Thoracic aorta (tissue), 2 donors: ENCODE measurements at places on chromosomes 5 and 9. TPM values are rescaled to one million over a fixed set of nuclear protein-coding genes. Genes with fewer than 3 reads are reported as not detected.
A peak's percentile ranks its signal among the peaks of the same experiment; 100 is the strongest.

- H3K27ac ChIP-seq: no peak overlapping the region
- no peaks in the 10 kb centered on the region for H3K27me3 ChIP-seq
- no peak for DNase-seq
- H3K36me3 ChIP-seq: no peaks in the 10 kb centered on the region
- H3K4me3 ChIP-seq: no peak overlapping the region
These were observed 208.2 kb downstream of the ZNF608 start for GRCh38 chr5:124538191-124538590.

DNA sequence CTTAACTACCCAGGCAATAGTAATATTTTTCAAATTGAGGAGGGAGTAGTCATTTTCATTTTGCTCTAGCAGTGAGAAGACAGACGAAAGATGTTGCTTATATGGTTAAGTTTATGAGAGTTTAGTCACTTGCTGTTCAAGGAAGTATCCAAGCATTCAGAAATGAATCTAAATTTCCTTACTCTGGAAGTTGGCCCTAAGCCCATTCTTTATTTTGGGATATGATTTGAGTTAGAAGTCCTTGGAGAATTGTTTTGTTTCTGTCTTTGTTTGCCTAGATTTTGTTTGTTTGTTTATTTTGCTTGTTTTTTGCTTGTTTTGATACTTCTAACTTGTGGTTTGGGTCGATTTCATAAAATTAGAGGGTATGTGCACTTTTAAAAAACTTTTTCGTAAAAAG, 146.4 kb upstream of the FGF10 start:
- H3K4me3 ChIP-seq: no peak overlapping the region
- no peak for DNase-seq
- H3K36me3 ChIP-seq: no peaks in the 10 kb centered on the region
- no peaks in the 10 kb centered on the region for H3K27me3 ChIP-seq

DNA sequence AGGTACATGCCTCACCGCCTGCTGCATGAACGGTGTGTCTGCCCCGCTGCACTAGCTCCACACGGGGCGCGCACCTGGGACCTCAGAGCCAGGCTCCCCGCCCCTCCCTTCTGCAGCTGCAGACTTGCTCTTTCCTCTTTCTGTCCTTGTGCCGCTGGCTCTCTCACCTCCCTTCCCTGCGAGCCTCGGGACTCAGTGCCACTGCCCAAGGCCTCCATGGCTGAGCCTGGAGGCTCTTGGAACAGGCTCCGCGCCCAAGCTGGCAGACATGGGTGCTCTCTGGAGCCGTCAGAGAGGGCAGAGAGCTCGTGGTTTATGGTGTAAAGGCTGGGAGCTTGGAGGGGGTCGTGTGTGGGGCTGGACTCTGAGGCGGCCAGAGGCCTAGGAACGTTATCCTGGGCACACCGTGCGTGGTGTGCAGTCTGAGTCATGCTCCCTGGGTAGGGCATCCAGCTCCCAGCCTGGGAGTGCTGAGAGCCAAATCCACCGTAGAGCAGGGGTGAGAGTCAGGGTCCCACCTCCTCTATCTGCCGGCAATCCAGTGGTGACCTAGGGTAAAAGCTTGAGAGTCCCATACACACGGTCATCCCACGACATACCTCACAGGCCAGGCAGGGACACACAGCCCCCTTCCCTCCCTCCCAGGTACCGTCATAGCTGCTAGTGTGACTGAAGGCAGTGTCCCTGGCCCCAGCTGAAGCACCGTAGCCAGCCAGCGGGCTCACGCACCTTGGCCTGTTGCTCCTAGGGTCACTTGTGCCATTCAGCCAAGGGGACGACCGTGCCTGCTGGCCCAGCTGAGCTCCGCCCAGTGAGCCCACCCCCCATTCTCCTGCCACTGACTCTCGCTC, 22.4 kb downstream of the GOLGA2 start:
- H3K27me3 ChIP-seq: no peaks in the 10 kb centered on the region
- peaks cover 17% of the 10 kb centered on the region for H3K36me3 ChIP-seq
- DNase-seq: no peak
- H3K4me3 ChIP-seq: no peak overlapping the region

DNA sequence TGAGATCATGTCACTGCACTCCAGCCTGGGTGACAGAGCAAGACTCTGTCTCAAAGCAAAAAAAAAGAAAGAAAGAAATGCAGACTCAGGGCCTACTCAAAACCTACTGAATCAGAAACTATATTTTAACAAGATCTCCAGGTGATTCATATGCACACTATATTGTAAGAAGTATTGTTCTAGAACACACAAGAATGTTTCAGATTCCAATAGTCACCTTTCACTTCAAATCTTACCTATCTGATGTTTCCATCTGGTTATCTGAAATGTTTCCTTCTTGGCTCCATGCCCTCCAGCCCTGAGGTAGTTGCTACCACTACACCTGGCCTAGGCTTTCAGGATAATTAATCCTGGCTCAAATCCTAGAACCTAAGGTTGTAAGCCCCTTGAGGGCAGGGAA, 36.8 kb upstream of the SNX2 start:
- no peak for DNase-seq
- no peak overlapping the region for H3K27ac ChIP-seq
- H3K4me1 ChIP-seq: no peaks in the 10 kb centered on the region
- H3K27me3 ChIP-seq: no peaks in the 10 kb centered on the region
- H3K36me3 ChIP-seq: no peaks in the 10 kb centered on the region
- H3K4me3 ChIP-seq: no peak overlapping the region

GRCh38 chr5:9551567-9552537, 6.0 kb upstream of the SEMA5A start:
- H3K27me3 ChIP-seq: no peaks in the 10 kb centered on the region
- no peak overlapping the region for H3K27ac ChIP-seq
- no peak overlapping the region for H3K4me3 ChIP-seq
- H3K4me1 ChIP-seq: peaks cover 12% of the 10 kb centered on the region
- no peak for DNase-seq

- no peak for DNase-seq
- no peaks in the 10 kb centered on the region for H3K4me1 ChIP-seq
- H3K27ac ChIP-seq: no peak overlapping the region
- H3K36me3 ChIP-seq: no peaks in the 10 kb centered on the region
- no peaks in the 10 kb centered on the region for H3K27me3 ChIP-seq
These were observed 52.6 kb upstream of the ARAP3 start for GRCh38 chr5:141734501-141735229.

DNA sequence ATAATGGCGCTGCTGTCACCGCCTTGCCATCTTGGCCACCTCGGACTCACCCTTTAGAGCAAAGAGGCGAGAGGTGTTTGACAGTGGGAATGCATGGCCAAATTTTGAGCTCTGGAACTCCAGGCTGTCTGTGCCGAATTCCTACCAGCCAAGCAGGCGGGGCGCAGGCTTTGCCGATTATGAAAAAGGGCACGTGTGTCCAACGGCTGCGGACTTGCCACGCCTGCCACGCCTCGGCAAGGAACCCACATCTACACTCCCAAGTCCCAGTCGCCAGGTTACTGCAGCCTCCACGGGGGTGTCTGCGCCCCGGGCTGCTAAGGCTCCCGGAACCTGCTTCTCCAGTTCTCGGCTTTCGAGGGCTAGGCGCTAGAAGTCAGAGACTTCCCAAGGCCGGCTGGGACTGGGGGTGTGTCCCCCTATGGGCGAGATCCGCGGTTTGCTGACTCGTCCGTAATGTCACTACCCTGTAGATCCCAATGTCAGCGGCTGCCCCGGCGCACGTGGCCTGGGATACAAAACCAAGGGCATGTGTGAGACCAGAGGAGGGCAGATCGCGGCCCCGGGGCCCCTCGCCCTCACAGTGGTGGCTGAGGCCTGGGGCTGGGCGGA, 2.8 kb downstream of the NPR3 start:
- peaks cover 19% of the 10 kb centered on the region for H3K4me1 ChIP-seq
- DNase-seq: no peak
- H3K4me3 ChIP-seq: peak overlapping the region; percentile 91
- no peaks in the 10 kb centered on the region for H3K27me3 ChIP-seq

- H3K27me3 ChIP-seq: no peaks in the 10 kb centered on the region
- H3K36me3 ChIP-seq: no peaks in the 10 kb centered on the region
- peak overlapping the region; percentile 10 for H3K4me3 ChIP-seq
- no peak for DNase-seq
- H3K4me1 ChIP-seq: peaks cover 8% of the 10 kb centered on the region
- peak overlapping the region; percentile 24 for H3K27ac ChIP-seq
These were observed 94.5 kb downstream of the EDIL3 start for GRCh38 chr5:84290161-84290560.

DNA sequence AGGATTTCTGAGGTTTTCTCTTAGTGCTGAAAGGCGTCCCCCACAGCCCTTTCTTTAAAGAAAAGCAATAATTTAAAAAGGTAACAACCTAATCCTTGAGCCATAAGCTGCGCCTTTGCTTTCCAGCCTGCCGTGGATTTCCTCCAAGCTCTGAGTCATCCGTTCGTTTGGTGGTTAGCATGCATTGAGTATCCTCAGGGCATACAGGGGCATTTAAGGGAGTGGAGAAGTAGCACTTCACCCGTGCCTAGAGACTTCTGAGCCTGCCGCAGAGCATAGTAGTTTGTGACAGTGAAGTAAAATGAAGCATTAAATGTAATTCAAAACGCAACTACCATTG, 892 bp upstream of the TNC start:
- no peaks in the 10 kb centered on the region for H3K27me3 ChIP-seq
- peaks cover 7% of the 10 kb centered on the region for H3K4me1 ChIP-seq
- H3K36me3 ChIP-seq: no peaks in the 10 kb centered on the region

DNA sequence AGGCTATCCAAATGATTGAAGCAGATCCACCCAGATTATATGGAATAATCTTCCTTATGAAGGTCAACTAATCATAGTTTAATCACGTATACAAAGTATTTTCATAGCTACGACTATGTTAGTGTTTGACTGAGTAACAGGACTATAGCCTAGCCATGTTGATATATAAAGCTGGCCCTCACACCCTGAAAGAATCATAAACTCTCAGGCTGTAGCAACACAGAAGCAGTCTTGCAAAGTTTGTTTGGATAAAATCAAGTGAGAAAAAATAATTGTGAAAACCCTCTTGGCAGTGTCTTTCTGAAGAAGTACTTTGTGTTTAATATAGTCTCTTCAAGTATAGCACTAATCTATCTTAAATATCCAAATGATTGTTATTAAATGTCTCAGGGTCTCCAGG, 374.5 kb upstream of the DAB2 start:
- H3K27me3 ChIP-seq: no peaks in the 10 kb centered on the region
- no peaks in the 10 kb centered on the region for H3K36me3 ChIP-seq
- no peak overlapping the region for H3K4me3 ChIP-seq
- H3K27ac ChIP-seq: no peak overlapping the region
- no peak for DNase-seq
- H3K4me1 ChIP-seq: no peaks in the 10 kb centered on the region

DNA sequence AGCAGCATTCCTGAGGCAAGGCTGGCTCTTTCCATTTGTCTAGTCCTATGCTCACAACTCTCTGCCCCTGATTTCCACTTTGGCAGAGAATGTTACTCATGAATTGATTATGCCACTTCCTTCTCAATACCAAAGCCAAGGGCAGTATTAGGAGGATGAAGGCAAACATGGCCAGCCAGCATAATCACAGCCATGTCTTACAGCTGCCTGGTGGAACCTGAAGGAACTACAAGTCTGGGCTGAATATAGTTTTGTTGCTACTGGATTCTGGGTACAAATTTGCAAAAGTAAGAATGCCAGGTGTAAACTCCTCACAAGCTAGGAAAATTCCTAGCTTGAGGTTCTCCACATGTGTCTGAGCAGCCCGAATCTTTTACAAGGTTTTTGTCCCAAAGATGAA, 4.2 kb downstream of the SIL1 start:
- H3K27me3 ChIP-seq: no peaks in the 10 kb centered on the region
- DNase-seq: no peak
- H3K27ac ChIP-seq: no peak overlapping the region
- H3K36me3 ChIP-seq: no peaks in the 10 kb centered on the region

GRCh38 chr9:119020284-119020683, 349.0 kb downstream of the BRINP1 start:
- no peaks in the 10 kb centered on the region for H3K27me3 ChIP-seq
- no peaks in the 10 kb centered on the region for H3K36me3 ChIP-seq
- no peak overlapping the region for H3K4me3 ChIP-seq
- no peak overlapping the region for H3K27ac ChIP-seq
- H3K4me1 ChIP-seq: no peaks in the 10 kb centered on the region

GRCh38 chr9:93336720-93337119, 114.8 kb upstream of the FAM120A start:
- no peaks in the 10 kb centered on the region for H3K27me3 ChIP-seq
- H3K4me3 ChIP-seq: no peak overlapping the region
- H3K27ac ChIP-seq: no peak overlapping the region
- H3K36me3 ChIP-seq: no peaks in the 10 kb centered on the region
- DNase-seq: no peak

GRCh38 chr5:39117401-39117800, 43.2 kb upstream of the RICTOR start:
- no peak overlapping the region for H3K4me3 ChIP-seq
- no peak overlapping the region for H3K27ac ChIP-seq
- no peaks in the 10 kb centered on the region for H3K27me3 ChIP-seq
- DNase-seq: no peak
- peaks cover 6% of the 10 kb centered on the region for H3K4me1 ChIP-seq

DNA sequence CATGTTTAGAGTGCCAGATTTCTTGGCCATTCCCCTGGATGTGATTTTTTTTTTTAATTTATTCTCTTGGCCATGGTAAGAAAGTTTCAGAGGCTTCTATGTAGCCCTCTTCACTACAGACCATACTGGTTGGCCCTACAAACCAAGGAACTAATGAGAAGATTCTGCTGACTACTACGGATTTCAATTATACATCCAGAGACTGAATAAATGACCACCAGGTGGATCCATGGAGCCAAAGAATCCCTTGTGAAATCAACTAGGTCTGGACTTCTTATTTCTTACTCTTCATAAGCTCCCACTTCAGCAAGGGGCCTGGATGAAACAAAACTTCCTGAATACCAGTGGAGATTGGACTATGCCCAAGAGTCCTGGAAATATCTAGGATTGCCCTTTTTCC, 27.6 kb downstream of the ZNF622 start:
- no peaks in the 10 kb centered on the region for H3K4me1 ChIP-seq
- H3K36me3 ChIP-seq: no peaks in the 10 kb centered on the region
- no peak for DNase-seq
- no peak overlapping the region for H3K4me3 ChIP-seq
- H3K27ac ChIP-seq: no peak overlapping the region
- H3K27me3 ChIP-seq: no peaks in the 10 kb centered on the region

- H3K4me3 ChIP-seq: no peak overlapping the region
- H3K27ac ChIP-seq: peak overlapping the region; percentile 56
- DNase-seq: no peak
- no peaks in the 10 kb centered on the region for H3K36me3 ChIP-seq
- no peaks in the 10 kb centered on the region for H3K27me3 ChIP-seq
These were observed 20.1 kb downstream of the NFIB start for GRCh38 chr9:14293801-14294200.

The GNAQ gene
- 58.8 TPM for total RNA-seq

The ZBTB43 gene
- 12.5 TPM for total RNA-seq

The SLC36A3 gene
- not detected for total RNA-seq

The RANBP17 gene
- 8.4 TPM for total RNA-seq

The FAM78A gene
- total RNA-seq: 5.7 TPM
